MM.1S (cell line): ENCODE measurements at places on chromosomes 12 and 14.

GRCh38 chr14:106318700-106319099 lies 792.3 kb downstream of the TMEM121 start:
- DNase-seq = no peak

DNA sequence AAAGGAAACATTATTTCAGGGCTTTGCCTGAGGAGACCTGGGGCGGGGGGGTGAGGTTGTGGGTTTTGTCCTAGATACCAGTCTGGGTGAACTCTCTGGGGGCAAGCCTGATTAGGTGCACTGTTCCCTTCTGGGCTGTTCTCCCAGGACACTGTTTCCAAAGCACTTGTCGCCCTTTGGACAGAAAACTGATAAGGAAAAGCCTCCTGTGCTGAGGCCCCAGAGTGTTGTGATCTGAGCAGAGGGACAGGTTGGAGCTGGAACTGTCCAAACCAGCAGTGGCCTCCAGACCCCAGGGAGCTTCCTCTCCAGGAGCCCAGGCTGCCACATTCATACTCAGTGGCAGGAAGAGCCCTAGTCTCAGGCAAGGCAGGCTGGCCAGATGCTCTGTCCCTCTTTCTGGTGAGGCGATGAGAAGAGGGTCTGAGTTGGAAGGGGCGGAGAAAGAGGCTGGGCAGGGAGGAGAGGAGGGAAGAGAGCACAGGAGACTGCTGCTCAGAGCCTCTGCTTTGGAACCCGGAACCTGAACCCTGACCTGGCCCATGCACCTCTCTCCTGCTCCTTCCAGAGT lies 1.9 kb downstream of the GALNT16 start:
- no peak for DNase-seq

- no peak for DNase-seq
These were observed 581.6 kb downstream of the GALC start for GRCh38 chr14:87411370-87411769.

GRCh38 chr12:3418609-3419390 lies 72.2 kb upstream of the PRMT8 start:
- DNase-seq = no peak

DNA sequence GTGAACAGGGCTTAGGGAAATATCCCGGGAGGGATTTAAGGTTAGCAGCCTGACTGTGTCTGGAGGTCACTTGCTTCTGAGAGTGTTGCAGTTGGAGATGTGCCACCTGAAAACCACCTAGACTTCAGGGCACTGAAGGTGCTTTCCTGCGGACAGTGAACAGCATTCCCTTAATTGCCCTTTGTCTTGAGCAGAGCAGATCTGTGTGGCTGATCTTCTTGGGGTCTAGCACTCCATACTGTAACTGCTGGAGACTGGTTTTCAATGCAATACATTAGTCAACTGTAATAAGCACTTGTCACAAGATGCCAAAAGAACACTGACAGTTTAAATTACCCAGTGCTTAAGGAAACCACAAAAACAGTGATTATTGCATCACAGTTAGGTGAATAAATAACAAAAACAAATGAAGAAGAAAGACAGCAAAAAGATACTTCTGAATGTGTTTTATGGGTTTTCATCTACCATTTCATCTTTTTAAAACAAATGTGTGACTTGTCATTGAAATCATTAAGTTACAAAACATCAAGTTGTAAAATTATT lies 111.8 kb downstream of the PRIMA1 start:
- no peak for DNase-seq

- no peak for DNase-seq
These were observed 104.8 kb downstream of the DUSP6 start for GRCh38 chr12:89247541-89247942.

DNA sequence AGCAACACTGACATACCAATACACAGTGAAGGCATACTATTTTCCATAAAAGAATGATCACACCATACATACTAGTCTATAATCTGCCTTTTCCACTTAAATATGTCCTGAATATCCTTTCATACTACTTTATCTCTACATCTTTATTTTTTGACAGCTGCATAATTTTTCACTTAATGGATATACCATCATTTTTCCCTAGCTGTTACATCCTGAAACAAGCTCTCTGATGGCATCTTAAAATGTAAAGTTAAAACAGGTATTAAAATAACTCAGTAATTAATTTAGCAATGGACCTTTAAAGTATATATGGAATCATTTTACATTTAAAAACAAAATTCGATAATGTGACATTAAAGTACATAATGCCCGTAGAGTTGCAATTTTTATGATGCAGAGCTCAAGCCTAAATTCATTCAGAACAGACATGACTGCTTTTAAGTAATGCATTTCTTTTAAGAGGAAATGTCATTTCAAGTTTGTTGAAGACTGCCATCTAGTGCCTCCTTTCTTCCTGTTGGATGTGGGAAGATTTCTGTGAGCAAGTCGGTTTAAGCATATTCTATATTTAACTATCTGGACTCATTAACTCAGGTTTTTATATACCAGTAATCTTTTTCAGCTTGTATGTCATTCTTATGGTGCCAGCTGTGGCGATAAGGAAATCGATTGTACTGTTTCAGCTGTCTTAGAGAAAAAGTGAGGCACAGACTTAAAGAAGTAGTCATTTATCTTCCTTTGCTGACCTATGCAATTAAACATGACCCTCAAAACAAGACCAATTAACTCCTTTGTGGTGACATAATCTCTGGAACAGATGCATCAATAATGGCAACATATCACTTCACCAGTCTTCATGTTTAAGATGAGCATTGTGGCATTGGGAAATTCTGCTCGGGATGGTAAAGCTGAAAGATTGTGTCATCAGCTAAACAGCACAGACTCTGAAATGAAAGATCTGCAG lies 20.3 kb downstream of the PRICKLE1 start:
- peak; percentile 67 for DNase-seq

- DNase-seq = no peak
These were observed 6.7 kb upstream of the SLC41A2 start for GRCh38 chr12:104964856-104965205.

DNA sequence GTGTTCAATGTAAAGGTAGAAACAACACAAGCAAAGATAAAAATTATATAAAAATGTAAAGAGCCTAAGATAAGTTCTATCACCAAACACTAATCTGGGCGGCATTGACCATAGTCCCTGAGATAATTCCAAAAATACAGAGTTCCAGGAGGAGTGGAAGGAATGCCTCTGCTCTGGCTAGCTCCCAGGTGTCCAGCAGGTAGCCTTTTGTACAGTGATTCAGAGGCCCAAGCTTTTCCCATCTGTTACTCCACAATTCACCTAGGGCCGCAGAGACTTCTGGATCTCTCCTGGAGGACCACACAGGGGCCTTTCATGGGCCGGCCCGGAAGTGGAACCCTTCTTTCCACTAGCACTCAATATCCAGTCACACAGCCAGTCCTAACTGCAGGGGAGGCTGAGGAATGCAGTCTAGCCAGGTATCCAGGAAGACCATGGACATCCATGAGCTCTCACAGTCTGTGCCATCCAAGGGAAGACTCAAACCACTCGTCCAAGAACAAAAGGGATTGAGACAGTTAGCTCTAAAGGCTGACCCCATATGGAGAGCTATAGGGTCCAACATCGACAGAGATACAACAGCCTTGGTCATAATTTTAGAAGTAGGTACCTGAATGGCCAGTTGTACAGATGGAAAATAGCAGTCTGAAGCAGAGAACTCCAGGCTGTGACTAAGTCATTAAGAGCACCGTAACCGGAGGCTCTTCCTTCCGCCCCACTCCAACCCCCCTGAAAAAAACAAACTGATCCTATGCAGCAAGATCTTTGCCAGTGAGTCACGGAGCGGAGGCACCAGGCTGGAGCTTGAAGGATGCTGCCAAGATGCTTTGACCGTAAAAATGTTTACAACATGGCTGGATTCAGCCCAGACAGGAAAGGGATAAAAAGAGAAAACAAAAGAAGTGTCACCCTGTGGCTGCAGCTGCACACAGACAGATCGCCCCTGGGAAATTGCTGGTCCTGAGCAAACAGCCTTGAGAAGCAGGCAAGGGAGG lies 204.8 kb downstream of the NUAK1 start:
- DNase-seq = no peak

DNA sequence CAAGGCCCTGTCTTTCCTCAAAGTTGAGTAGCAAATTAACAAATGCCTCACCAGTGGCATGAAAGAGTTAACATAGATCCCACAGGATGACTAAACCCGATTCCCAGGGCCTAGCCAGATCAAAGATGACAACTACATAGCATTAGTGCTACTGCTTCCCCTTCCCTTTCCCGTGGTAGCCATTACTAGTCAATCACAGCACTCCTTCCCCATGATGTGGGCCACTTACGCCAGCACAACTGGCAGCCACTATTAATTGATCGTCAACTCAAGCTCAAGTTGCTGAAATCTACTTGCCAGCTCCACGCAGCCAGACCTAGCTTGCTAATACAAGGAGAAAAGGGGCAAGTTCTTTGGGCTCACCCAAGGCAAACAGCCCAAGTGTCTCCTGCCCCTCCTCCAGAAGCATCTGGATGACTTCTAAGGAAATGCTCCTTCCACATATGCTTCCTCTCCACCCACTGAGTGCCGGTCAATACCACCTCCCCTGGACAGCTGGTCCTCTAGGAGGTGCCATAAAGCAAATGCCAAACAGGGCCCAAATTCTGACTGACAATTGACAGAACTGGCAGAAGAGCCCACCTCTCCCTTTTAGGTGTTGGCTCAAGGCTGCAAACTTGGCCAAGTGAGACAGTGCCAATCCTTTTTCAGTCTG lies 72.6 kb downstream of the NUAK1 start:
- DNase-seq = no peak

DNA sequence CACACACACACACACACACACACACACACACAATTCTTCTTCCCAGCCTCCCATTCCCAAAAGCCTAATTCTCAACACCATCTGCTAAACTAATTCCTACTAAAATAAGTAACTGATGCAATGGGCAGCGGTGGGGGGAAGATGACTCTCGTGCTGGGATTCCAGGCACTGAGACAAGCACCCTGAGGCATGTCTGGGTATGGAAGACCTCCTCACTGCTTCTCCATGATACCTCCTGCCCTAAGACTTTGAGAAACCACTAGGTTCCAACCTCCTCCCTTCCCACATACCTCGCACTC lies 789 bp upstream of the VWF start:
- no peak for DNase-seq

- DNase-seq = no peak
These were observed 51.6 kb downstream of the MVK start for GRCh38 chr12:109625131-109625559.

DNA sequence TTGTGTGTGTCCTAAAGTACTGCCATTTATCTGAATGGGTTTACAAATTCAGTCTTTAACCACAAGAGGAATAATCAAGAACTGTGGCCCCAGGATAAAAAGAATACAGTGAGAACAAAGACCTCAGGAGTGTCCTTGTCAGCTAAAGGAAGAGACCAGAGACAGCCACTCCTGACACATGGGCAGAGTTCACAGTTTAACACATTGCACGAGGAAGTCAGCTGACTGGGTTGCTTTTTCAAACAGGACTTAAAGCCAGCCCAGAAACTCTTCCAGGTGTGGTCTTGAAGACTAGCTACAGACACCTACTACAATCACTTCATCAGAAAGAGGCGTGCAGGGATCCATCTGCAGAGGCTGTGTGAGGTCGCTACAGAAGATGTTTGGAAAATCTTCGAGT lies 42.8 kb downstream of the GNS start:
- DNase-seq = no peak

DNA sequence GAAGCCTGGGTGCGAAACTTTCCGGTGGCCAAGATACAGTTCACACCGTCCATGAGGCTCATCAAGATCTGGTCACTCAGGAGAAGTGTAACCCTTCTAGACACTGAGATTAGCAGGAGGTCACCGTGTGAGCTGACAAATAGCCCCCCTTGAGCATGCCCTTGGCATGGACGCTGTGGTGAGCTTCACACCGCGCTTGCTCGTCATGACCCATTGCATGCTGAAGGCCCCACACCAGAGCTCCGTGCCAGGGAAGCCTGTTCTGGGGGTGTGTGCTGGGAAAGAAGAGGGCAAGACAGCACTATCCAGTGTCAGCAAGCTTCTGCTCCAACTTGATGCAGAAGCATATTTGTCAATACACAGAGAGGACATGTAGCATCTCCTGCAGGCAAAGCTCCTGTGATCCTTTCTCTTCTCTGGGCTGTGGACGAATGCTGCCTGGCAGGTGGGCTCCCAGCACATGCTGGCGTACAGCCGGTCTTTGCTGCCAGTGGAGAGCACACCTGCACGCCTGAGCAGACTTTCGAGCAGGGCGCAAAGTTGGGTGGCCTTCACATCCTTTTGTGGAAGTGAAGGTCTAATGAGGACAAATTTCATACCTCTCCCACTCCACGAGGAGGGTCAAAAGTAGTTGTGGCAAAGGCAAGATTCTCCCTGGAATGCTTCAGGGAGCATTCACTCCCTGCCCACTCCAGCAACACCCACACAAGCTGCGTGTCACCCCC lies 126.9 kb upstream of the FKBP4 start:
- no peak for DNase-seq

DNA sequence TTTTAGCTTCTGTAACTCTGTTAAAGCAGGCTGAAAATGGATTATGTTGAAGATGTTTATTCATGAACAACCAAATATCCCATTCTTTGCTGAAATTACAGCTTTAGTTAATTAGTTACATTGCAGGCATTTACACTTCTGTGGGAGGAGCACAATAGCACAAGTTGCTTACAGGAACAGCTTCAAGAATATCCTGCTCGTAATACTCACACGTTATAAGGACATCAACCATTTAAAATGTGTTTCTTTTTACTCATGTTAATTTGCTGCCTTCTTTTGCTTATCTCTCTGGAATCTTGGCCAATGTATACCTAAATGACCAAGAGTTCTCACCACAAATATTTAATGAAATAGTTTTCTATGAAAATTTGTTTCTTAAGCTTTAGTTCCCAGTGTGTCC lies 305.2 kb upstream of the SYT1 start:
- DNase-seq = no peak

DNA sequence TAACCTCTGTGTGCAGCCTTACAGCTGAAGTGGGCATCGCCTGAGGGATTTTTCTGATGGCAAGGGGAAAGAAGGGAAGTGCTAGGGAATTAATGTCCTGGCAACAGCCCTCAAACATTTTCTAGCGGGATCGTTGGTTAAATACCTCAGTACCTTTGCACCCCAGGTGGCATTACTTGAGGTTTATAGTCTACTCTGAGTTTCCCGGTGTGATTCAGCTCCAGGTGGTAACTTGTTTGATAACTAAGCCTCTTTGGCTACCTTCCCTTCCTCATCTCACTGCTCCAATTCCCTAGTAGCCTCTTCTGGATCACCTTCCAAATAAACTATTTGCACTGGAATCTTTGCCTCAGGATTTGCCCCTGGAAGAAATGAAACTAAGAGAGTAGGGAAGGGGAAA lies 237.0 kb upstream of the SSTR1 start:
- DNase-seq = no peak
